CD4-positive, alpha-beta T cell (primary cell): ENCODE measurements at places on chromosomes 13 and 19.

DNA sequence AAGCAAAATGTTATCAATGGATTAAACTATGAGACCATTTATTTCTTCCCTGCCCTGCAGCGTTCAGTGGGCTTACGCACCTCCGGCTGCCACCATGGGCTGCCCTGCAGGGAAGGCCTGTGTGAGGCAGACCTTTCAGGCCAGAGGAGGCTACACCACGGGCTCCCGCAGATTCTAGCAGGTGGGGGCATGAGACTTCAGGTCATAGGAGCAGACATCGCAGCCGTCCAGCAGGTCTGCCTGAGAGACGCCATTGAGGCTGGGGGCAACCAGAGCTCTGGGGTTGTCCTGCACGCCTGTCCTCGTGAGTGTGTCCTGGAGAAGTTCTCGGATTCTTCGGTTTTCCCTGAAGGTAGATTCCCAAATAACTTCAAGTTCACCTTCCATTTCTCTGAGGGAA lies 9.4 kb upstream of the SLC7A9 start:
- H3K27me3 ChIP-seq, result no peaks in the 10 kb centered on the region
- H3K27ac ChIP-seq, result no peak overlapping the region
- H3K4me3 ChIP-seq, result no peak overlapping the region
- no peak for DNase-seq
- no peaks in the 10 kb centered on the region for H3K36me3 ChIP-seq

GRCh38 chr13:94947965-94948371 lies 235.6 kb upstream of the SOX21 start:
- no peaks in the 10 kb centered on the region for H3K36me3 ChIP-seq
- H3K27me3 ChIP-seq, result no peaks in the 10 kb centered on the region
- H3K27ac ChIP-seq, result no peak overlapping the region
- H3K4me3 ChIP-seq, result no peak overlapping the region
- DNase-seq, result no peak

GRCh38 chr13:43136920-43137575 lies 113.7 kb downstream of the DNAJC15 start:
- H3K4me1 ChIP-seq, result no peaks in the 10 kb centered on the region
- DNase-seq, result no peak
- no peak overlapping the region for H3K27ac ChIP-seq
- H3K4me3 ChIP-seq, result no peak overlapping the region
- H3K27me3 ChIP-seq, result peaks cover 3% of the 10 kb centered on the region
- H3K36me3 ChIP-seq, result no peaks in the 10 kb centered on the region

- H3K36me3 ChIP-seq, result no peaks in the 10 kb centered on the region
- H3K4me3 ChIP-seq, result no peak overlapping the region
- DNase-seq, result no peak
- H3K27ac ChIP-seq, result no peak overlapping the region
Measured at GRCh38 chr13:27036236-27036981, 135.2 kb downstream of the USP12 start.

DNA sequence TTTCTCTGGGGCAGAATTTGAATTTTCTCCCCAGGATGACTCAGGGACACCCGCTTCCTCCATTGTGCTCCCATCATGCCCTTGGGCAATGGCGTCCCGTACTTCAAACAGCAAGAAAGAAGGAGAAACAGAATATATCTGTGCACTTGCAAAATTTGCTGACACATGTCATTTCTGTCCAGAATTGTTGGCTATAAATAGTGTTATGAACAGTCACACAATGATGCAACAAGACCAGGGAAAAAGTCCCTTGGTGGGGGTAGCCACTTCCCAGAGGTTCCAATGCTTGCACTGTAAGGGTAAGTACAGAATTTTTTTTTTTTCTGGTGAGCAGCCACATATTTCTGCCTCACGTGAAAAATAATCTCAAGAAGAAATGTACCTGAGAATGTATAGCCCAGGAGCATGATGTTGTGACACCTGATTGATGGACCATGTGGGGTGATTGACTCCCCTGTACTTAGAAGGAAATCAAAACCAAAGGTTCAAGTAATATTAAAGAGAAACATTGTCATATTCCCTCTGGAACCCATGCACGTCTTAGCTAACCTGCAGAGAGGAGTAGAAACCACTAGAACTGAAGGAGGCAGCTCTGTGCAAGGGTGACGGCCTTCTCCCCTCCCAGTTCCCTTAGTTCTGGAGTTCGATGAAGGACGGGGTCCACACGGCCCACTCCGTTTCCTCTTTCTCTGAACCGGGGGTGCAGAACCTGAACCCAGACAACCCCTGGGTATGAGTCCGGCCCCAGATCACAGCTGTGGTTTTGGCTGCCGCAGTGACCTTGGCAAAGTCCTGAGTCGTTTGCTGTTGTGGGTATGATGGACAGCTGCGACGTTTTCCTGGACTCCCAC lies 9.3 kb upstream of the LAIR1 start:
- no peak for DNase-seq
- H3K27ac ChIP-seq, result no peak overlapping the region
- H3K4me1 ChIP-seq, result peaks cover 78% of the 10 kb centered on the region
- H3K36me3 ChIP-seq, result no peaks in the 10 kb centered on the region
- no peaks in the 10 kb centered on the region for H3K27me3 ChIP-seq

DNA sequence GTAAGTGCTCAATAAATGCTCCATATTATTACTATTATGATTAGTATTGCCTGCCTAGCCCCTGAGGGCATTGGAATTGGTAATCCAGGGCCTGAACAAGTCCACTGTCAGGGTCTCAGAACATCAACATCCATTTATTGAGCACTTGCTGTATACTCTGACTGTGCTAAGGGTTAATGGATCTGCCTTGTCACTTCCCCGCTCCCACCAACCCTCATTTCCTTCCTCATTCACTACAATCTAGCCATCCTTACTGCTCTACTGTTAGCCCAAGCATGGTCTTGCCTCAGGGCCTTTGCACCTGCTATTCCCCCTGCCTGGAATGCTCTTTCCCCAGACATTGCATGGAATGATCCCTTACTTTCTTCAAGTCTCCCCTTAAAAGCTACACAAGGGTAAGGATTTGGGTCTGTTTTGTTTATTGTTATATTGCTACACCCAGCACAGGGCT lies 12.7 kb upstream of the ANGPTL8 start:
- H3K27me3 ChIP-seq, result no peaks in the 10 kb centered on the region
- no peaks in the 10 kb centered on the region for H3K36me3 ChIP-seq
- no peak overlapping the region for H3K4me3 ChIP-seq
- no peak overlapping the region for H3K27ac ChIP-seq
- no peak for DNase-seq
